AG10803 (cell line): ENCODE measurements at places on chromosomes 1 and 21.

GRCh38 chr1:21626921-21627339 is 42.2 kb downstream of the RAP1GAP start:
- no peak for DNase-seq

DNA sequence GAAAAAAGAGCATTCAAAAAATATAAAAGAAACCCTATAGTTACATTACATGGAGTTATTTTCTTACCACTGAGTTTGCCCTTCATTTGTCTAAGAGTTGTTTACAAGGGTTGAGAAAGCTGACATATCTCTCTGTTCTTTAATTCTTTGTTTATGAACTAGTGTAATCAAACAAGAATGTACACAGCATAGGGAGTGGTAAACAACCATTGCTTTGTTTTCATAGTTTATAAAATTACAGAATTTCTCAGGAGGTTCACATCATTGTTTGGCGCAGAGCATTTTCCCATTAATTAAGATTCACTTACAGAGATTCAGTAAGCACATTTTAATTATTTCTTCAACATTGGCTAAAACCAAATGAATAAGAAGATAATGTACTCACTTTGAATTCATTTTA is 87.6 kb downstream of the IFI44 start:
- no peak for DNase-seq

- peak; percentile 26 for DNase-seq
Observed at GRCh38 chr1:1567891-1568291, 6.8 kb downstream of the SSU72 start.

DNA sequence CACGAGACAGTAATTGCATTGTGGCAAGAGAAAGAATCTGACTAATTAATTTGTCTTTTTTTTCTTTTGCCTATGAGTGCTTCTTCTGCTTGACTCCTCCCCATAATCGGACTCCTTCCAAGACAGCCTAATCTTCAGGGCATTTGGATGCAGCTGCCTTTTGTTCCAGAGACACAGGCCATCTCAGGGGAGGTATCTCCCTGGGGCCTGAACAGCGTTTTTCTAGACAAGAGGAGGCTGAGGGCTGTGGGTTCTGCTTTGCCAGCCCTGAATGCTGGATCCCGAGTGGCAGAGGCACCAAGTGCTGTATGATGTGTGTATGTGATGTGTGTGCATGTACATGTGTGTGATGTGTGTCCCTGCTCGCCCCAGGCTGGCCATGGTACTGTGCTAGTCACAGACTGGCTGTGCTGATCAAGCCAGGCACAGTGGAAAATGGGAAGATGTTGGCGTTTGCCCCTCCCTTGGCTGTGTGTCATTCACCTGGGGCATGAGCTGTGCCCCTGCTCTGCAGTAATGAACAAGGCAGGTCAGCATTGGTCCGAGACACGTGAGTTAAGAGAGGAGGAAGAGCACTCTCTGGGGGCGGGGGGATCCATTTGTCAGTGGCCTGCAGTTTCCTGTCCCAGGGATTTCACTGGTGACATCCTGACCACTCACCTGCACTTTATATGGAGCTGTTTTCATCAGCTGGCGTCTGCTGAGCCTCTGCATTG is 77.2 kb downstream of the ADARB1 start:
- no peak for DNase-seq

DNA sequence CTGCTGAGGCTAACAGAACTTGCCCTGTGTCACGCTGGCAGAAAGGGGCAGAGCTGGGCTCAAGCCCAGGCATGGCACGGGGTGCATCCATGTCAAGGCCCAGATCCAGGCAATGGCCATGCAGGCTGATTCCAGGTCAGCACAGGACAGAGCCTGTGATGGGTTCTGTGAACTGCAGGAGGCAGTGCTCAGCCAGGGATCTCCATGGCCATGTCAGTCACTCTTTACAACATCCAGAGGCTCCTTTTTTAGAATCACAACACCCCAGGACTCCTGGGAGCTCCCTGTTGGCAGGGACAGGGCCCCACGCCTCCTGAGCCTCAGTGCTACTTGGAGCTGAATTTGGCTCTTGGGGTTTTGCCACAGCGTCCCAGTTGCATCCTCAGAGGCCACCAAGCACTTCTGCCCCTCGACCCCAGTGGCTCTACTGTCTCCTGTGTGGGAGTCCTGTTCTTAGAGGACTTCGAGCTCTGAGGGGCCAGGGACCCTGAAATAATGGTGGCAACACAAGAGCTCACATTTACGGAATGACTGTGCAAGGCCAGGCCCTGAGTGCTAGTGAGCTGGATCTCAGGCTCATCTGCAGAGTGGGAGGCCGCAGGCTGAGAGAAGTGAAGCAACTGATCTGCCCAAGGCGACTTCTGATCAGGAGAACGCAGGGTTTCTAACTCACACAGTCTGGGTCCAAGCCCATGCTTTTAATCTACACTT is 211.5 kb downstream of the TRABD2B start:
- no peak for DNase-seq

GRCh38 chr1:230679192-230679591 is 34.7 kb downstream of the AGT start:
- DNase-seq, result no peak

DNA sequence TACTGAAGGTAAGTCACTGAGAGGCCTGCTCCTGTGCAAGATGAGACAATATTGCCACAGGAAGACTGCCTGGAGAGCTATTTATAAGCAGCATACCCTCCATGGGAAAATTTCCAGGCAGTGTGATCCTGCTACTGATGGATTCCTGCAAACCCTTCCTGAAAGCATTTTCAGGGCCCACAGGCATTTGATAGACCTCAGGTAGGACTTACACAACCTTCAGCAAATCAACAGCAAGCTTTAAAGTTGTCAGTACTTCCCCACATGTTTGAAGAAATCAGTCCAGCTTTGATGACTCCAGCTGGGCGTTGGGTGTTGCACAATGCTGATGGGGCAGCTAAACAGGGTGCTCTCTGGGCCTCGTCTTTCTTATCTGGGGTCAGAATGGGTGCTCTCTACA is 108.8 kb downstream of the PLXNA2 start:
- peak; percentile 88 for DNase-seq

GRCh38 chr1:148307583-148308185 is 155.6 kb upstream of the NBPF11 start:
- DNase-seq, result no peak

GRCh38 chr1:175830500-175830899 is 87.1 kb upstream of the TNR start:
- no peak for DNase-seq

DNA sequence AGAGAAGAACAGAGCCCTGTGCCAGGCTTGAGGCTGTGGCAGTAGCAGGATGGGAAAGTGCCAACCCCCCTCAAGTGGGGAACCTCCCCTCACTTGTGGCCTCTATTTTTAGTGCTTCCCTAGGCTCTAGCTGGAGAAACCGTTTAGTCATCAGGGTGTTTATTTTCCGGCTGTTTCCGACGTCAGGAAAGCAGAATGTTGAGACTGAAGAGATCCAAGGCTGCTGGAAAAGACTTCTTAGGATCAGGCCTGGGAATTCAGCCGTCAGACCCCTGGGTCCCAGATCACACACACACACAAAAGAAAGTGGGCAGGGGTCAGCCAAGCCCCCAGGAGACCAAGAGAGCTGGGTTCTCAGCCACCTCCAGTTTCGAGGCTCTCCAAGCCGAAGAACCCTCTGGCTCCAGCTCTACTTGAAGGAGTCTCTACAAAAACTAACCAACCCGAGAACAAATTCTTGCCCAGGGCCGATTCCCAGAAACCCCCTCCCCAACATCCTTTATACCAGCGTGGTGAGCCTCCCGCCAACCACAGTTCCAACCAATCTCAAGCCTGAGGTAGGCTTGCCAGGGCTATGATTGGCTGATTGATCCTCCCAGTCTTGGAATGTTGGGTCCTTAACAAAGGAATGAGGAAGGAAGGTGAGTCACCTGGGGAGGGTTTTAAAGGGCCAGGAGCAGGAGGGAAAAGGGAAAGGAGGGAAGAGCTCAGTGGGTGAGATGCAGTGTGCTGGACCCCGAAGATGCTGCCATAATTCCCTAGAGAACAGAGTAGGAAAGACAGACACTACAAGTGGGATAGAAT is 2.5 kb upstream of the MEF2D start:
- peak; percentile 95 for DNase-seq
